ENCODE measurements at places on chromosomes 4 and X. TPM values are rescaled to one million over a fixed set of nuclear protein-coding genes. Genes with fewer than 3 reads are reported as not detected.

DNA sequence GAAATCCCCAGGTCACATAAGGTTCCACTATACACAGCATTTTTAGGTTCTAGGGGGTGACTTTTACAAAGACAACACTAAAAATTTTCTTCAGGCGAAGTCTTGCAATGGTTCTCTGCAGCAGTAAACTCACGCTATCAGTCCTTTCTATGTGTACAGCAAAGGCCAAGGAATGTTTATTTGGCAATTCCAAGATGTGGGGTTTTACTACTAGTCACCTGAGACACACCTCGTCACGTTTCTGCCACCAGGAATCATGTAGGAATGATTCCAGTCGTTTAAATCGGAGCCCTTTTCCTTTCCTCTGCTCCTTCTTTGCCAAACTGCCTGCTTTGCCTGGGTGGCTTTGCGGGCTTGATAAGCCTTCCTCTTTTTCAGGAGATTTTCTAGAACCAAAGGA, 75.9 kb upstream of the ENPEP start:
- no peaks in the 10 kb centered on the region for H3K4me1 ChIP-seq
- H3K36me3 ChIP-seq: no peaks in the 10 kb centered on the region

FABP2 gene
- total RNA-seq: not detected

GRCh38 chrX:150164971-150165600, 198.0 kb upstream of the MAMLD1 start:
- no peaks in the 10 kb centered on the region for H3K36me3 ChIP-seq
- H3K27ac ChIP-seq: no peak overlapping the region
- no peak for DNase-seq
- no peak overlapping the region for H3K4me3 ChIP-seq
- no peaks in the 10 kb centered on the region for H3K4me1 ChIP-seq

XPNPEP2 gene
- 2.7 TPM for total RNA-seq

PLP2 gene
- total RNA-seq: 101 TPM

- no peak for DNase-seq
- no peaks in the 10 kb centered on the region for H3K36me3 ChIP-seq
- H3K4me1 ChIP-seq: no peaks in the 10 kb centered on the region
- H3K4me3 ChIP-seq: no peak overlapping the region
- no peak overlapping the region for H3K27ac ChIP-seq
Measured at GRCh38 chr4:22174640-22175039, 226.1 kb upstream of the KCNIP4 start.

KLHL13 gene
- 1.4 TPM for total RNA-seq

- no peaks in the 10 kb centered on the region for H3K27me3 ChIP-seq
- H3K36me3 ChIP-seq: no peaks in the 10 kb centered on the region
- no peaks in the 10 kb centered on the region for H3K4me1 ChIP-seq
- H3K27ac ChIP-seq: no peak overlapping the region
- H3K4me3 ChIP-seq: no peak overlapping the region
- no peak for DNase-seq
Measured at GRCh38 chr4:167021545-167022155, 212.6 kb downstream of the SPOCK3 start.

DNA sequence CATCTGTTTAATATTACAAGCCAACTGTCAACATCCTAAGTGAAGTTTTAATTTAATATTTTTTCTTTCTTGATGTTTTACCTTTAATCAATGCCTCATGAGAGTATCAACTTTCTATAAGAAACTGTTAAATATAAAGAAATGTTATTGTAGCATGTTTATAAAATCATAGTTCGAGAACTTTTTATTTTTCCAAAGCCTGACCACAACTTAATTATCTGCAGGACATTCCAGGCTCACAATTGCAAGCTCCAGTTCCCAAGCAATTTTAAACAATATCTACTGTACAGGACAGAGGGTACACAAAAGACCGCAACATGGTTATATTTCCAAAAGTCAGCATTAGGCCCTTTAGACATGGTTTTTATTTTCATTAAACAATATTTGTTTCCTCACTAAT, 20.1 kb downstream of the STX18 start:
- DNase-seq: no peak
- H3K27ac ChIP-seq: no peak overlapping the region
- H3K27me3 ChIP-seq: no peaks in the 10 kb centered on the region
- H3K4me3 ChIP-seq: no peak overlapping the region
- no peaks in the 10 kb centered on the region for H3K36me3 ChIP-seq

DNA sequence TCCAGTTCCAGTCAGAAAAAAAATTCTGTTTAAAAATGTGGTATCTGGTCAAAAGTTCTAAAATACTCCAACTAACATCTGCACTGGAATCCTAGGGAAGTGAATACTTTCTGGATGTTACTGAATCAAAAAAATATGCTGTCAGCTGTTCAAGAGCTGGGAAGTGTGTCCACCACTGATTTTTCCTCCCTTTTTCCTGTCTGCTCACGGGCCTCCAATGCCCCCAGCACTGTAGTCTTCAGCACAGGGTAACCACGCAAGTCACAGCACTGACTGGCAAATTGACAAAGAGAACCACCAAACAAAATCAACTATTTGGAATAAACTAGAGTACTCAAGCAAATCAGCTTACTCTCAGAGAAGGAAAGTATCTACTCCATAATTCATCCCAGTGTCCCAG, 9.9 kb downstream of the VEGFC start:
- peaks cover 5% of the 10 kb centered on the region for H3K4me1 ChIP-seq
- H3K4me3 ChIP-seq: no peak overlapping the region
- no peaks in the 10 kb centered on the region for H3K36me3 ChIP-seq
- DNase-seq: no peak

F9 gene
- not detected for total RNA-seq

ANTXR2 gene
- total RNA-seq: 48.3 TPM

DNA sequence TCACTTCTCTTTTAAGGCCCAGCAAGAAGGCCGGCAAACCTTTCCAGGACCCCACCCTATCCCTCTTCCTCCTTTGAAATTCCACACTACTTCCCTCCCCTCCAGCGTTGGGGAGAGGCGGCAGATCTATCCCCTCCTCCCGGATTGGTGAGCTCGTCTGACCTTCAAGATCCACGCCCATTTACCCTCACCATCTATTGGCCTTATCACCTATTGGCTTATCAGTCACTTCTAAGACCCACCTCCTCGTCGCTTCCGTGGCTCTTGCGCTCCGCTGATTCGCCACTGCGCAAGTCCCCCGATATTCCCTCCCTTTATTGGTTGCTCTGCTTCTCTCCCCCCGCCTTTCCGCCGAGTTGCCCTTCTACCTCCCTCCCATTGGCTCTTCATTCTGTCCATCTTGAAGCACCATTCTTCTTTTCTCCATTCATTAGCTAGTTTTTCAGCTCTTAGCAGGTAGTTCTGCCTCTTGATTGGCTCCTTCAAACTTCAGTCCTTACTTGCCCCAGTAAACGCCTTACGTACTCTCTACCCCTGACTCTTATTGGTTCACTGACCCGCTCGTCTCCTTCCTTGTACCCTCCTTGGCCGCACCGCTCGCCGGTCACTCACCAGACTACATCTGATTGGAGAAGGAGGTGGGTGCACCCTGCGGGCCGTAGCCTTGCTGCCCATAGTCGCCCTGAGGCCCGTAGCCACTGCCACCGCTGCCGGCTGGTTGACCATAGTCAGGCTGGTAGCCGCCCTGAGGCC, 4.8 kb upstream of the PRICKLE3 start:
- peak; percentile 83 for DNase-seq
- H3K4me1 ChIP-seq: no peaks in the 10 kb centered on the region
- H3K4me3 ChIP-seq: peak overlapping the region; percentile 80
- H3K27ac ChIP-seq: peak overlapping the region; percentile 83
- H3K36me3 ChIP-seq: no peaks in the 10 kb centered on the region

GPRASP2 gene
- total RNA-seq: 8.1 TPM

DNA sequence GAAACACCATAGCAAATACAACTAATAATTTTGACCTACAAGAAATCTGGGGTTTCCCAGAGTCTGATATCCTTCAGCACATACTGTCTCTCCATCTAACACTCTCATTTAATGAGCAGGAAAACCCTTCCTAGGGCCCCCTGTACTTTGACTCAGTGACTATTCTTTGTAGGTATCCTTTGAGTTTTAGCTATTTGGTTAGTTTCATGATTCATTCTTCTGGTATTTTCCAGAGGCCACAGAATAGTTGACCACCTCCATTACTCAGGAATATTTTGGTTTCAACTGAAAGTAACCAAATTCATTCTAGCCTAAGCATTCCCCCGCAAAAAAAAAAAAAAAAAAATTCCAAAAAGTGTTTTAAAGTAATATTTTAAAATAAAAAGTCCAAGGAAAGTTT, 140.0 kb downstream of the IDS start:
- no peaks in the 10 kb centered on the region for H3K4me1 ChIP-seq
- H3K27ac ChIP-seq: no peak overlapping the region
- DNase-seq: no peak
- no peak overlapping the region for H3K4me3 ChIP-seq

DNA sequence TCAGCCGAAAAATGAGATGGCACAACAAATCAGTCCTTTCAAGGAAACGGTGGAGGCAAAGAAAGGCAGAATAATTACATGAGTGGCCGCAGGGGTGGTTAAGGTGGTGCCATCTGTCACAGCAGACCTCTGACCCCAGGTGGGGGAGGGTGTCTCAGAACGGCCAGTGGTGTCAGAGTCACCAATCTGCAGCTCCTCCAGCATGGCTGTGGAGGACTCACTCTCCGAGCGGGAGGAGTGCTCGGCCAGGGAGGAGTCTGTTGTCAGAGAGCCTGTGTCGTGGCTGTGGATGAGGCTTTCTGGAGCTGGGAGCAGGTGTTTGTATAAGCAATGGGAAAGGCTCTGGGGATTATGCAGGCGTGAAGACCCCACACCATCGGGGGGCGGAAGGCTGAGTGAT, 130.3 kb upstream of the PDLIM3 start:
- H3K27me3 ChIP-seq: no peaks in the 10 kb centered on the region
- no peaks in the 10 kb centered on the region for H3K36me3 ChIP-seq
- H3K27ac ChIP-seq: no peak overlapping the region

DNA sequence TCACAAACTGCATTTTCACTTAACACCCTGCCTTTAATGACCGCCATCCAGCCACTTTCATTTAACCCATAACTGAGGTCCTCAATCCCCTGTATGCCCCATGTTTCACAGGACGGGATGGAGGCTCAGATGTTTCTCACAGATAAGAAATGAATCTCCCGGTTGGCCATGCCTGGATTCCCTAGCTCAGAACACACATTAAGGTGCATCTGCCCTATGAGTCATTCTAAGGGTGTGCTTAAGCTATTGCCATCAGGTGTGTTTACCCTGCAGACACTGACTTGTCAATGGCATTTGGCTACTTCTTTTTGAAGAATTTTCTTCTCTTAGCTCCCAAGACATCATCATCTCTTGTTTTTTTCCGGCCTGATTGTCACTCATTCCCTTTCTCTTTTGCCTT, 222.6 kb upstream of the SMIM31 start:
- H3K27me3 ChIP-seq: no peaks in the 10 kb centered on the region
- H3K27ac ChIP-seq: no peak overlapping the region
- no peak overlapping the region for H3K4me3 ChIP-seq
- no peaks in the 10 kb centered on the region for H3K4me1 ChIP-seq

NEXMIF gene
- 2.2 TPM for total RNA-seq

GRCh38 chr4:107894138-107894603, 37.2 kb upstream of the CYP2U1 start:
- H3K27me3 ChIP-seq: no peaks in the 10 kb centered on the region
- H3K36me3 ChIP-seq: no peaks in the 10 kb centered on the region
- no peak for DNase-seq
- peaks cover 26% of the 10 kb centered on the region for H3K4me1 ChIP-seq
- H3K27ac ChIP-seq: no peak overlapping the region
- no peak overlapping the region for H3K4me3 ChIP-seq

DNA sequence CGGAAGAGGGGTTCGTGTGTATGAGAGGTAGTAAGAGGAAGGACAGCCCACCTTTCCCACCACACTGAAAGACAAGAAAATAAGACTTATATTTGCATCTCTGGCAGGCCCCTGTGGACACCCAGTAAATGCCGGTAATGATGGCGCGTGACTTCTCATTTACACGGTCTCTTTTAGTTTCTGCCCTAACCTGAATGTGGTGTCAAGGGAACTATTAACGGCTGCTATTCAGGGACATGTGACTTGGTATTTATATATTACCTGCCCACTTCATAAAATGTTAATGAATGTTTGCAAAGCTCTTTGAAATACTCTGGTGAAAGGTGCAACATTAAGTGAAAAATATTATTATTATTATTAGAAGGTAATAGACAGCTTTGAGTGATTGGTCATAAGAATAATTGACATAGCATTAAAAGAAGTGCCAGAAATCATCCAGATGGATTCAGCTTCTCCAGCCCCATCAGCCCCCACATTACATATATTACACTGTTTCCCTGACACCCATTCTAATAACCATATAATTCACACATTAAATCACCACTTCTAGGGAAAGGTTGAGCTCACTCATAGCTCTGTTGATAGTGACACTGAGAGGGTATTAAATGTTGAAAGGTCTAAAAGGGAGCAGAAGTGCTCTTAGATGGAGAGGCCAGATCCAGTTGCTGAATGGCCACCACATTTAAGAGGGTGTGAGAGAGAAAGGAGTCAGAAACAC, 83.0 kb upstream of the BEND4 start:
- no peak for DNase-seq
- no peaks in the 10 kb centered on the region for H3K4me1 ChIP-seq
- no peaks in the 10 kb centered on the region for H3K27me3 ChIP-seq
- no peak overlapping the region for H3K4me3 ChIP-seq
- no peak overlapping the region for H3K27ac ChIP-seq
- no peaks in the 10 kb centered on the region for H3K36me3 ChIP-seq

GRCh38 chrX:53681661-53682060, 4.9 kb downstream of the HUWE1 start:
- no peaks in the 10 kb centered on the region for H3K27me3 ChIP-seq
- no peak overlapping the region for H3K27ac ChIP-seq
- no peak for DNase-seq
- H3K36me3 ChIP-seq: no peaks in the 10 kb centered on the region
- H3K4me1 ChIP-seq: peaks cover 10% of the 10 kb centered on the region

DNA sequence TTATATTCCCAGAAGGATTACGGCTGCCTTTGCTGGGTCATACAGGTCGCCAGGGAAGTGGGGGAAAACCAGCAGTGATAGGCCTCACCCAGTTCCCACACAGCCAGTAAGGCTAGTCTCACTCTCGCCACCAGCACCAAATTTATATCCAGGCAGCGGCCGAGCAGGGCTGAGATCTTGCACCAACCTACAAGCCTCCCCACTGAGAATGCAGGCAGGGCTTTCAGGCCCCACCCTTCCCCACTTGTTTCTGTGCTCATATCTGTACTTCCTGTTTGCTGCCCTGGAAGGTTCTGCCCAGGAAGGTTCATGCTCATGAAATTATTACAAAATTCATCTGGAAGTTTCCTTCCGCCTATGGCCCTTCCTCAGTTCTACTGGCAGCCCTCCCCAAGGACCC, 179.7 kb downstream of the STIM2 start:
- no peaks in the 10 kb centered on the region for H3K4me1 ChIP-seq
- no peak overlapping the region for H3K27ac ChIP-seq
- no peak overlapping the region for H3K4me3 ChIP-seq

- no peak overlapping the region for H3K4me3 ChIP-seq
- no peaks in the 10 kb centered on the region for H3K4me1 ChIP-seq
- H3K27ac ChIP-seq: no peak overlapping the region
- DNase-seq: no peak
Measured at GRCh38 chrX:34768290-34768689, 111.2 kb upstream of the TMEM47 start.

GRCh38 chr4:140237616-140238350, 83.8 kb upstream of the MAML3 start:
- DNase-seq: peak; percentile 7
- H3K27me3 ChIP-seq: no peaks in the 10 kb centered on the region
- H3K4me1 ChIP-seq: peaks cover 22% of the 10 kb centered on the region

- no peaks in the 10 kb centered on the region for H3K4me1 ChIP-seq
- H3K36me3 ChIP-seq: no peaks in the 10 kb centered on the region
- H3K4me3 ChIP-seq: no peak overlapping the region
- no peak for DNase-seq
Measured at GRCh38 chr4:167774646-167775045, 317.7 kb upstream of the ANXA10 start.

RNF212 gene
- 1.2 TPM for total RNA-seq

All from thoracic aorta (tissue), 2 donors.